ENCODE measurements at places on chromosomes 7 and 10.

- DNase-seq = no peak
Measured at GRCh38 chr7:130914554-130915294, 180.7 kb upstream of the KLF14 start.

GRCh38 chr10:78476156-78476555, 442.5 kb downstream of the RPS24 start:
- DNase-seq = no peak

DNA sequence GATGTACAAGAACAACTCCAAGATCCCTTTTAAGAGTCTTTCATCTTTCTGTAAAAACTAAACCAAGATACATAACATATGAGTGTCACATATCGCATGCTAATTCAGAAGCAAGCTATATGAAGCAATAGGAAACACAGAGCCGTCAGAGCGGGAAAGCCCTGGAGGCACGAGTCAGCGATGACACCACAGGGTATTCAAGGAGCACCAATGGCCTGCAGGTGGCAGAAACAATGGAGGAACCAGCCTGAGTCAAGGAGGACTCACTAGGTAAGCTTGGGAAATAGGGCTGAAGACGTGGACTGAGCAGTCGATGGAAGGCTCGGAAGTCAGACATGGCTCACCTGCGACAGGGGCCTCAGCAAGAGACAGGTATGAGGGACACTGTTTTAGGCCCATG, 214.4 kb downstream of the FAM107B start:
- peak; percentile 45 for DNase-seq

- no peak for DNase-seq
Measured at GRCh38 chr10:120508393-120508792, 51.4 kb downstream of the PLPP4 start.

- DNase-seq = no peak
Measured at GRCh38 chr7:155466814-155467733, 9.1 kb downstream of the EN2 start.

- no peak for DNase-seq
Measured at GRCh38 chr10:45580371-45581215, 92.0 kb downstream of the ZFAND4 start.

- DNase-seq = no peak
Measured at GRCh38 chr7:158228986-158229385, 358.6 kb downstream of the PTPRN2 start.

DNA sequence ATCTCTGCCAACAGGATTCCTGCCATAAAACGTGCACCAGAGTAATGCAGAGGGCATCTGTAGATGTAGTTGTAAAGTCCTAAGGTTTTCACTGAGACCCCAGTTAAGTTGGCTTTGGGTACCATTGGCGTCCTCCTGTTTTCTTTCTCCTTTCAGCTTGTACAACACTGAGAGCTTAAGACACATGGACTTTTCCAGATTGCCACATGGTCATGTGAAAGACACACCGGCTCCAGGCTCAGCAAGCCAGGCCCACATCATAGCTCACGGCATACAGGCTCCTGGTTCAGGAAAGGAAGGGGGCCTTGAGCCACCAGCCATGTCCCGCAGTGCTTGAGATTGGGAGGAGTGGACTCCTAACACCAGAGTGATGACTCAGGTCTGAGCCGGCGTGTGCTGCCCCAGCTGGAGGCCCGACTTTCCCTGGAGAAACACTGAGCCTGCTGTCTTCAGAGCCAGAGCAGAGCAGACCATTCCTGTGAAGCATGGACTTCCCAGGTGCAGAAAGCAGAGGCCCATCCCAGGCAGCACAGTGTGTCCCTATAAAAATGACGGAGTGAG, 252.7 kb downstream of the PRPF18 start:
- DNase-seq = no peak

- no peak for DNase-seq
Measured at GRCh38 chr10:102614888-102615287, 29.4 kb upstream of the TRIM8 start.

GRCh38 chr10:71717551-71717951, 2.0 kb downstream of the C10orf105 start:
- no peak for DNase-seq

- DNase-seq = no peak
Measured at GRCh38 chr7:19465861-19466260, 243.0 kb downstream of the POLR1F start.

DNA sequence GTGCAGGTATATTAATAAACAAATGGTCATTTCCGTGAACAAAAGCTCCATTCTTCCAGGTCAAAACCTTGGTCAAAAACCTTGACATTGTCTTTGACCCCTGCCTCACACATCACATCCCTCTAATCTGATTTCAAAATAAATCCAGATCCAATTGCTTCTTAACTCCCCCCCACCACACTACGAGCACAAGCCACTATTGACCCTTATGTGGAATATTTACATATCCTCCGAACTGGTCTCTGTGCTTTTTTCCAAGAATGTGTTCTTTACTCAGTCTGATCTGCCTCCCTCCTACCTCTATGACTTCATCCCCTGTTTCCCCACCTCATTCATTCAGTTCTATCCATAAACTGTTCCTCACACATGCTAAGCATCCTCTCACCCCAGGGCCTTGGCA, 313.6 kb upstream of the NPVF start:
- no peak for DNase-seq

DNA sequence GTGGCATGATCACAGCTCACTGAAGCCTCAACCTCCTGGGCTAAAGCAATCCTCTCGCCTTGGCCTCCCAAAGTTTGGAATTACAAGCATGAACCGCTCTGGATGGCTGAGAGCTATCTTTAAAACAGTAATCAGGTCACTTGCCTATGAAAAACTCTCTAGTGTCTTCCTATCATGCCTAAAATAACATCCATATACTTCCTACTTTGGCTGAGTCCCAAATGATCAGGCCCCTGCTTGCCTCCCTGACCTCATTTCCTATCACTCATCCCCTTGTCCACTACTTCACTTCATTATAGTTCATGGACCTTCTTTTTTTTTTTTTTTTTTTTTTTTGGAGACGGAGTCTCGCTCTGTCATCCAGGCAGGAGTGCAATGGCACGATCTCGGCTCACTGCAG, 28.0 kb downstream of the SEPTIN7 start:
- DNase-seq = no peak

GRCh38 chr10:30510184-30510931, 76.4 kb downstream of the MAP3K8 start:
- no peak for DNase-seq

- DNase-seq = no peak
Measured at GRCh38 chr7:104160375-104160774, 47.4 kb downstream of the ORC5 start.

- no peak for DNase-seq
Measured at GRCh38 chr7:87213252-87213651, 6.3 kb downstream of the TMEM243 start.

- no peak for DNase-seq
Measured at GRCh38 chr10:20744821-20745220, 152.3 kb downstream of the NEBL start.

GRCh38 chr10:48655411-48656240, 29.0 kb upstream of the WDFY4 start:
- DNase-seq = no peak

DNA sequence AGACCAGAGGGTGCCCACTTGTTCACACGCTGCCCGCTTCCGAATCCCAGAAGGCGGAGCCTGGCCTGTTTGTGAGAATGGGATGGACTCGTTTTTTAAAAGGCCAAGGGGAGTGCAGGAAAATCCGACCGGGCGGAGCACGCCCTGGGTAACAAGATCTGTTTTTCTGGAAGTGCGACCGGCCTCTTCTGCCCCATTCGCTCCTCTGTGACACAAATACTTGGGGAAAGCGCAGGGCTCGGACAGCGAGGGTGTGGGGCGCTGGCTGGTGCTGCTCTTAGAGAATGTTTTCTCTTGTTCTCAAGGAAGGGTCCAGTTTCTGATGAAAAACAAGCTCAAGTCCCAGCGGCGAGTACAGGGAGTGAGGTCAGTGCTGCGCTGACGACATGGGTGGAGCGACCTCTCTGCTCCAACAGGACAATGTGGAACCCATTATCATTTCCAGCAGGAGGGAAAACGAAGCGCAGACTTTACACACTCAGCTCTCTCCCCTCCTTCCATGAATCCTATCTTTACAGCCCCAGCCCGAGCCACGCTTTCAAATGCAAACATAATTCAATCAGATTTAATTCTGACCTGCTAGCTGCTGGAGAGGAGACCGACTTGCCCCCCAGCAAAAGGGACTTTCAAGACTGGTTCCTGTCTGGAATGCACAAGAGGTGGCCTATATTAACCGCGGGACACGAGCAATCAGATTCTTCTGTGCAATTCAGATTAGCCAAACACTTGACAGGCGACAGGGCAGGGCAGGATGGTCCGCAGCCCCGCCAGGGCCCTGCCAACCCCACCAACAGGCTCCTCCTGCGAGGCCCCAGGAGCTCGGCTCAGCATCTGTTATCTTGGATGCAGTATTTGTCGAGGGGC, 1.1 kb downstream of the RADIL start:
- no peak for DNase-seq

DNA sequence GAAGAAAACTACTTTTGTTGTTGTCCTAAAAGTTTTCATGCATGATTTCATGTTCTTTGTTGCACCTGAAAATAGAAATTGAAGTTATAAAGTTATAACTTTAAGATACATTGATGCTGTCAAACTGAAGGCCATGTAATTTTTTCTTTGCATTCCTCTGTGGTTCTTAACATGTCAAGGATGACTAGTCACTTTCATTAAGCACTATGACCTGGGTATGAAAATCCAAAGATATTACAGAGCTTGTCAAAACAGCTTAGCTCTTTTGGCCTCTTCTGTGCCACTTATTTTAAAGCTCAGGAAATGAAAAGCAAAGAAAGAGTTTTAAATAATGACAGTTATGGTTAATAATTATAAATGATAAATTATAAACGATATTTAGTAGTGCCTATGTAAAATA, 241.6 kb upstream of the CACNA2D1 start:
- DNase-seq = no peak

- DNase-seq = no peak
Measured at GRCh38 chr7:26179826-26180497, 20.6 kb downstream of the HNRNPA2B1 start.

GRCh38 chr10:14784459-14785055, 9.9 kb upstream of the FAM107B start:
- DNase-seq = no peak

DNA sequence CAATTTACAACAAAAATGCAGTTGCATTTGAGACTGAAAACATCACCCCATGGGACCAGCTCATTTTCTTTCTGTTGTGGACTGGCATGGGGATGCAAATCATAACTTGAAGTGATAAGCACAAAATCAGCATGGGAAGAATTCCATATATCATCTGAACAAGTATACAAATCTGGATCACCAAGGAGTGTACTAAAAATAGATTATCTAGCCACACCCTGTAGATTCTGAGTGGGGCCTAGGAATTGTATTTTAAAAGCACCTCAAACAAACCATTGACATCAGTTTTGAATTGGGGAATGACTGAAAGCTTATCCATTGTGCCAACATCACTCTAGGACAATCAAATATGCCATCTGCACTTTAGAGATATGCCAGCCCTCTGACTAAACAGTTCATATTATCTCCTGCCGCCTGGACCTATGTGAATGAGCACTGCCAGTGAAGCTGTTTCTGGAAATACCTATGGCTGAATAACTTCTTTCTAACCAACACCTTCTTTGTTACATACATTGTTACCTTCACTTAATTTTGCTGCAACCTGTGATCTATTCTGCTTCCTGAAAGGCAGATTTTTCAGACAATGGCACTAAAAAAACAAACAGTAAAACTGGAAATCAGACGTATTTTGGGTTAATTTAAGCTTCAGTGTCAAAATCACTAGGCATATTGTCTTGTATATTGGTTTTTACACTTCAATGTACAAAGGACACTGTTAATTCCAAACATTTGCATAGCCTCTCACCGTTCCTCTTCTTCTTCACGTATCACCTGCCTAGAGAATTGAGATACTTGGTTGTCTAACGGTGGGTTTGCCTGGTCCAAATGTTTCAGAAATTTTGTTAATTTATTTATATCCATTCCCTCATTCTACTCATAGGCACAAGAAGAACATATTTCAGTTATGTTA, 42.4 kb upstream of the HGF start:
- DNase-seq = no peak

- no peak for DNase-seq
Measured at GRCh38 chr10:22222236-22223190, 4.7 kb upstream of the EBLN1 start.

GRCh38 chr7:36639826-36640225, 84.5 kb downstream of the AOAH start:
- DNase-seq = no peak

DNA sequence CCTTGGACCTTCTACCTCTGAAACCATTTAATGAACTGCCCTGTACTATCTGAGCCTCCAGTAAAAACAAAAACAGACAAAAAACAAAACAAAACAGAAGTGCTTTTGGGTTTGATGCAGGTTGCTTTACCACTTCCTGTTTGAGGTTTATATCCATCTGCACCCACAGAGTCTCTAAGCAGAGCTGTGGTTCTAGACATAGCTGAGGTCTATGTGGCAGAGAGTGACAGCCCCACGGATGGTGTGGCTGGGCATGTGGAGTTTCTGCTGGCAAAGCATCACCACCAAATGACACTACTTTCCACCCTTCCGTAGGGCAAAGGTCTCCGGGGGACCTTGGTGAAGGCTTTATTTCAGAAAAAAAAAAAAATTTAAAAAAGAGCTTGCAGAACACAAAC, 754.2 kb downstream of the GRID1 start:
- DNase-seq = no peak

DNA sequence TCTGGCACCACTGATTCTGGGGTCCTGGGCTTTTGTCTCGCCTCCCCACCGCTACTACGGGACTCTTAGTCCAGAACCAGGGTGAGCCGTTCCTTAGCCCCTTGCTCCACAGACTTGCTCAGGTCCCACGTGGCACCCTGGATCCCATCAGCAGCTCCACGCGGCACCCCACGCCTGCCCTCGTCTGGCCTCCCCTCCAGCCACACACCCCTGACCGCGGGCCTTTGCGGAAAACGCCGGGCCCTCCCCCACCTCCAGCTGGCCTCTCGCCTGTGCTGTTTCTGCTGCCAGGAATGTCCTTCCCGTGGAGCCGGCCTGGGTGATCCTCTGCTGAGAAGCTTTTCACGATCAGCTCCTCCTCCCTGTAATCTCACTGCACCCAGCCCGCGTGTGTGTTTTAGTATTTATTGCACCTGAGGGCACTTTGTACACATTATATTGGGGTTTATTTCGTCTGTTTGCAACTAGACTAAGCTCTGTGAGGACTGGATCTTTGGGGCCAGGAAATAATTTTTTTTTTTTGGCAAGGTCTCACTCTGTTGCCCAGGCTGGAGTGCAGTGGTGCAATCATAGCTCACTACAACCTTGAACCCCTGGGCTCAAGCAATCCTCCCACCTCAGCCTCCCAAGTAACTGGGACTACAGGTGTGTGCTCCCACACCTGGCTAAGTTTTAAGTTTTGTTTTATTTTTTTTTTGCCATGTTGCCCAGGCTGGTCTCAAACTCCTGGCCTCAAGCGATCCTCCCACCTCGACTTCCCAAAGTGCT, 10.5 kb upstream of the TTYH3 start:
- DNase-seq = no peak

- DNase-seq = no peak
Measured at GRCh38 chr7:55306331-55306730, 58.8 kb upstream of the LANCL2 start.

- no peak for DNase-seq
Measured at GRCh38 chr7:74365322-74366022, 76.3 kb downstream of the CLIP2 start.

- no peak for DNase-seq
Measured at GRCh38 chr10:120365872-120366271, 91.2 kb upstream of the PLPP4 start.
